Activated CD8-positive, alpha-beta memory T cell treated with anti-CD3 and anti-CD28 coated beads, Interleukin-2, amount 50 U/mL, for 4 hours (primary cell): ENCODE measurements at places on chromosomes 13 and 19.
A peak's percentile ranks its signal among the peaks of the same experiment; 100 is the strongest.

DNA sequence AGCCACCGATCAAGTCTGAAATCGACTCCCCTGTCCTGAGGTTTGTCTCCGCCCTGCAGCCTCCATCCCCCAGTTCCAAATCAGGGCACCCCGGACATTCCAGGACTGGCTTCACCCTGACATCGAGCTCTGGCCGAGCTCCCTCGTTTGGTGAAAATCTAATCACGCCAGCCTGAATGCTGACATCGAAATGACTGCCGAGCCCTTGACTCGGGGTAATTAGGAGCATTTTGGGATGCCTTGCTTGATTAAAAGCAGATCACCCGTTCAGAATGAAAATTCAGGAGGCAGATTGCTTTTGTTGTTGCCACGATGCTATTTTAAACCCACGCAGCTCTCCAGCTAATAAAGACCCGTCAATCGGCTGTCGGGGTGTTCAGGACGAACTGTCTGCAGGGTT, 34.3 kb downstream of the ZNRF4 start:
- DNase-seq: no peak

- DNase-seq: peak; percentile 33
These were observed 629 bp upstream of the LRRC63 start for GRCh38 chr13:46211116-46211482.

GRCh38 chr19:20453425-20453935, 112.1 kb downstream of the ZNF737 start:
- DNase-seq: no peak

- no peak for DNase-seq
These were observed 4.7 kb downstream of the PCID2 start for GRCh38 chr13:113203507-113204377.

DNA sequence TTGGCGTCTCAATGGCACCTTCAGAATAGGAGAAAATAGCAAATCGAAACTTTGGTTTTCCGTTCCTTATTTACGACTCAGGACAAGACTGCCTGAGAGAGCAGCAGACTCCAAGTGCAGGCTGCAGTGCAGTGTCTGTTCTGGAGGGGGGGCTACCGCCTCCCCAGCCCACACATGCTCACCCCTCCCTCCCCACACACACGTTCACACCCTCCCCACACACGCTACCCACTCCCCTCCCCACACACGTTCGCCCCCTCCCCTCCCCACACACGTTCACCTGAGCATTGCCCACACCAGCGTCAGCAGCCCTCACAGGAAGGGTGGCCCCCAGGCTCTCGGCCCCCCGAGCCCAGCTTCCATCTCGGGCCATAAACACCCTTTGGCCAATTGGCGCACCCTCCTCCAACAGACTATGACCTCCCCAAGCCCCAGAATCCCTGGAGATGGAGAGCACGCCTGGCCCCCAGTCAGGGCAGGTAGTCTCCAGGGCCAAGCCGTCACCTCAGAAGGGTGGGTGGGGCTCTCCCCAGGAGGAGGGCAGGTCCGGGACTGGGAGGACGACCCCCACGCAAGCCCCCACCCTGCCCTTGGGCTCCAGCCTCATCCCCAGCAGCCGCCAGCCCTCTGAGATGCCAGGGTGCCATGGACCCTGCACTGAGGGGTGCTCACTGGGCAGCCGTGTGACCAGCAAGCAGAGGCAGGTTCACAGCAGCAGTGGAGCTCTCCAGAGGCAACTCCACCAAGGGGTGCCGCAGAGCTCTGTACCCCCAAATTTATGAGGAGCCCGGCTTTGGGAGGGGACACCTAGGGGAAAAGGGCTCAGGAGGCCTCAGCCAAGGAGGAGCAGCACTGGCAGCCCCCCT, 27.5 kb downstream of the RASA3 start:
- peak; percentile 14 for DNase-seq

DNA sequence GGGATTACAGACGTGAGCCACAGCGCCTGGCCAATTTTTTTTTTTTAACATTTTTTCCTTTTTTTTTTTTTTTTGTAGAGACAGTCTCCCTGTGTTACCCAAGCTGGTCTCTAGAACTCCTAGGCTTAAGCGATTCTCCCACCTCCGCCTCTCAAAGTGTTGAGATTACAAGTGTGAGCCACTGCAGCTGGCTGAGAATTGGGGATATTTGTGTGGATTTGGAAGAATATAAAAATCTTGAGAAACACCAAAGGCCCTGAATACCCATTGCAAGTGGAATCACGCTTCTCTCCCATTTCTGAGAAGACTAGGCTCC, 79.9 kb upstream of the ABCC4 start:
- no peak for DNase-seq

DNA sequence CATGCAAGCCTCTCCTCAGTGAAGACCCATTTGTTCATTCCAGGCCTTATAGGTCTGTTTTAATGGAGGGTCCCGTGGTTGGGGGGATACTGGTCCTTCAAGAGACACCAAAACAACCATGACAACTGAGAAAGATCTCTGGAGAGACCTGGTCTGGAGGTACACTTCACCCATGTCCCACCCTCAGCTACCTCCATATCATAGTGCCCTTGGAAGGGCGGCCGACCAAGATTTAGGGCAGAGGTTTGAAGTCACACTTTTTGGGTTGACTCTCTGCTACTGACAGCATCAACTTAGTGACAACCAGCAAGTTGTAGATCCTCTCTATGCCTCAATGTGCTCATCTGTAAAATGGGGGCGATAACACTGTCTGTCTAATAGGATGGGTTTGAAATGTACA, 177.3 kb downstream of the TSHZ3 start:
- no peak for DNase-seq

GRCh38 chr13:76741046-76741445, 145.2 kb downstream of the KCTD12 start:
- no peak for DNase-seq

DNA sequence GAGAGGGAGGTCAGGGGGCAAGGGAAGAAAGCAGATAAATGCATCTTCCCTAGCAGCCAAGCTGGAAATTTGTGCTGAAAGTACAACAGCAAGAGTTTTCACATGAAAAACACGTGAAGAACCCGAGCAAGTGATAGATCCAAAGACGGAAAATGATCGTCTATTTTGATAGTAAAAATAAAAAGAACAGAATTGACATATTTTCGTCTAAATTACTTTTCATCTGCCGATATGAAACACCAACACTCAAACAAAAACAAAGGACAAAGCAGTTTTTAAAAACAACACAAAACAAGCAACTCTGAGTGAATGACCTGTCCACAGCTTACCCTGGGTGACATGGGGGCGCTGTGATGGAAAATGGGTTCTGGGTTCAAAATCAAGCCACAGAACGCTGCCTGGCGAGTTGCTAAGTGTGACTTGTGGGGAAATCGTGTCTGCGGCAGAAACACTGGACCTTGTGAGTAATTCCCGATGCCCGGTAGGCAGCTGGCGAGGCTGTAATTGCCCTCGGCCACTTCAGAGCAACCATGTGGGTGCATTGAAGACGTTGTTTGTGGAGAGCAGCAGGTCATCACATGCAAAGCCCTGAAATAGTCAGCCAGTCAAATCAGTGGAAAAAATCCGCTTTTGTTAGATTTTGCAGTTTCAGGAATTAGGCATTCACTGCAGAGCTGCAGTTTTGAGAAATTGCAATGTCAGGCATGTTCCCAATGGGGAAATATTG, 7.4 kb downstream of the SOX1 start:
- DNase-seq: no peak

- no peak for DNase-seq
These were observed 1184.0 kb downstream of the UQCRFS1 start for GRCh38 chr19:28028881-28029444.

DNA sequence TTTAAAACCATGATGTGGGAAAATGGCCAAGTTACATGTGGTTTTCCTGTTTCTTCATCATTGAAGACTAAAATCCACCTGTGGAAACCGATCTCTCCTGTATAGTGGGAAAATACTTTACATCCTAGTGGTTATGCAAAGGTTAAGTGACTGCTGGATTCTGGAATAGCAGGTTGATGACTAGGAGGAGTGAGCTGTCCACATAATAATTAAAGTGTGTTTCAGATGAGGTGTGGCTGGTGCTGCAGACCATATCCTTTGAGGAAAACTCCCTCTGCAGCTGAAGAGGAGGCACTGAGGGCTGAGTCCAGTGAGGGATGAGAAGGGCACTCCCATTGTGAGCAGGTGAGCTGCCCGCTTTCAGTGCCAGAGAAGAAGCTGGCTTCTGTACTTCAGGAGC, 43.2 kb downstream of the DCLK1 start:
- no peak for DNase-seq

GRCh38 chr13:73765651-73766384, 368.4 kb downstream of the KLF12 start:
- peak; percentile 68 for DNase-seq

GRCh38 chr19:51511353-51511752, 9.8 kb upstream of the SIGLEC12 start:
- DNase-seq: no peak

DNA sequence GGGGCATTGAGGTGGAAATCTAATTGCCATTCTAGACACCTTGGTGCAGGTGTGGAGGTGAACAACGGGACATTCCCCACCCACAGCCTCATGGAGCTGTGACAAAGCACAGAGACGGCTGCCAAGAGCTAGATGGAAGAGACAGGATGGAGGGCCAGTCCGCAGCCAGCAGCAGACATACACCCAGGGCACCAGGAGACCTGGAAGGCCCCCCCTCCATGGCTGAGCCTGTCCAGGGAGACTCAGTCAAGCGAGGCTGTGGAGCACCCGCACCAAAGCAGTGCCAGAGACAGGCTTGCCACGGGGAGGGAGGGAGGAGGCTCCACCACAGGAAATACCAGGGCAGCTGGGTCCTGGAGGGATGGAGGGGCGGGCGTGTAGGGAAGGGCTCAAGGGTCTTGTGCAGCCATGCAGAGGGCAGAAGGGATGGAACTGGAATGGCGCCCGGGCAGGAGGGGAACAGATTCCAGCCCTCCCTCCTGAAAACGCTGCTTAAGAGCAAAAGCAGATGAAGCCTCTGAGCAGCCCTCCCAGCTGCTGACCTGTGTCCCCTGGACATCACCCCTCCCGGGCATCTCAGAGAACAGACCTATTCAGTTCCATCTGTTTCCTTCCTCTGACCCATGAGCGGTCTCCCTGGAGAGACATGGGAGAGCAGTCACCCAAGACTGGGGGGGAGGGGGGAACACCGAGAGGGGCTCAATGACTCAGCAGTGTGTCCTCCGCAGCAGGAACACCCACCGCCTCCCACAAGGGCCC, 14.4 kb downstream of the EPS15L1 start:
- peak; percentile 30 for DNase-seq

- peak; percentile 60 for DNase-seq
These were observed 1.5 kb downstream of the ZIC5 start for GRCh38 chr13:99969919-99970650.

- DNase-seq: no peak
These were observed 65.1 kb upstream of the ATP12A start for GRCh38 chr13:24615114-24615513.

DNA sequence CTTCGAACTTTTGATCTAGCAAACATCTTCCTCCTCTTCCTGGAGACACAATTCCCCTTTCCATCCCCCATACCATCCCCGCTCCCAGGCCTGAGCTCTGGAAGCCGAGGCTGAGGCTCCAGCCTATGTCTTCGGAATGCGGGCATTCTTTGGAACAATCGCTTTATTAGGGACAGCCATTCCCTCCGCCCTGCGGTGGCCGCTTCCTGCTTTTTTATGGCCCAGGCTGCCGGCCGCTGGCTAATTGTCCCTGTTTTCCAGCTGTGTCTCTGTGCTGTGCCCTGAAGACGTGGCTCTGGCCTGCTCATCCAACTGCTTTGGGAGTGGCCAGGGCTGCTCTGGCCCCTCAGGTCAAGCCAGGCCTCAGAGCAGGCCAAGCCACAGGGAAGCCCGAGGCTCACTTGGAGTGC, 2.1 kb upstream of the CDX2 start:
- DNase-seq: no peak

- DNase-seq: no peak
These were observed 67.2 kb upstream of the FNDC3A start for GRCh38 chr13:48908381-48909055.

GRCh38 chr13:42354241-42355091, 82.5 kb downstream of the AKAP11 start:
- peak; percentile 24 for DNase-seq

- DNase-seq: no peak
These were observed 3.0 kb upstream of the PLEKHF1 start for GRCh38 chr19:29662278-29662603.

GRCh38 chr19:18672044-18672451, 11.4 kb upstream of the CRTC1 start:
- no peak for DNase-seq

GRCh38 chr13:112435973-112436372, 59.8 kb downstream of the SPACA7 start:
- no peak for DNase-seq

DNA sequence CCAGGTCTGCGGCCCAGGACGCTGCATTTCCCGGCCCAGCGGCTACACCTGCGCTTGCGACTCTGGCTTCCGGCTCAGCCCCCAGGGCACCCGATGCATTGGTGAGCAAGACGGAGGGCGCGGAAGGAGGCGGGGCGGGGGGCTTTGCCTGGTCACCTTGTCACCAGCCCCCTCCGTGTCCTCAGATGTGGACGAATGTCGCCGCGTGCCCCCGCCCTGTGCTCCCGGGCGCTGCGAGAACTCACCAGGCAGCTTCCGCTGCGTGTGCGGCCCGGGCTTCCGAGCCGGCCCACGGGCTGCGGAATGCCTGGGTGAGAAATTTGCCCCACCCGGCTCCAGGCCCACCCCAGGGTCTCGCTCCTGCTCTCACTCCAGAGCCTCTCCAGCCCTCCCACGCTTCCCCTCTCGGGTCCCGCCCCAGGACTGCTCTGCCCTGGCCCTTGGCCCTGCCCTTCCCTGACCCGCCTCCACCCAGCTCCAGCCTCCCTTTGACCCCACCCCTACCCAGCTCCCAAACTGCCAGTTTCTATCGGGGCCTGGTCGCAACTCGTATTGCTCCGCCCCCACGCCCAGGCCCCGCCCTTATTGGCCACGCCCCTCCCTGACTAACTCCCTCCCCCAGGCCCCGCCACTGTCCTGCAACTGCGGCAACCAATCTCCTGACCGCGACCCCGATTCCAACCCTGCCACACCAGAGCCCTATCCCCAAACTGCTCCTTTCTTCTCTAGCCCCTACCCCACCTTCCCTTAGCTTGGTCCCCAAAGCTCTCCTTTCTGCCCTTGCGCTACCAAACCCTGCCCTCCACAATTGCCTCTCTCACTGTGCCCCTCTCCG, 8.6 kb downstream of the LTBP4 start:
- peak; percentile 88 for DNase-seq

GRCh38 chr13:102203718-102204117, 198.1 kb downstream of the FGF14 start:
- no peak for DNase-seq

GRCh38 chr19:39463403-39463802, 17.2 kb upstream of the TIMM50 start:
- no peak for DNase-seq

- no peak for DNase-seq
These were observed 5.8 kb downstream of the TEAD2 start for GRCh38 chr19:49356382-49356781.

- no peak for DNase-seq
These were observed 781.3 kb upstream of the MIR17HG start for GRCh38 chr13:90565985-90566713.

DNA sequence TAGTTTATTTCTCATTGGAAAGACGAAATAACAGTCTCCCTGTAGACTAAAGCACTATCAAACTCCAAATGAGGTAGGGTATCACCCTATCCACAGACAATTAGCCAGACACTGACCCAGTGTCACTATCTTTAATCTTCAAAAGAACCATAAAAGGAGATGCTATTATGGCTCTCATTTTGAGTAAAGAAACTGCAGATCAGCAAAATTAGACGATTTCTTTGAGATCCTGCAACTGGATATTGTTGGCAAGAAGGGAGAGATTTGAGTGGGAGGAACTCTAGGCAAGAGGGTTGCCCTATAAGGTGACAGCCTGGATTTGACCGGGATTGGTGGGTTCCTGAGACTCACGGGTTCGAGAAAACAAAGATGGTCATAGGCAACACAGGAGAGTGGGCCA, 71.2 kb downstream of the PCDH9 start:
- DNase-seq: no peak
